CD4-positive, alpha-beta T cell (primary cell): ENCODE measurements at places on chromosomes 3 and 15.

GRCh38 chr3:136818191-136818768 is 646 bp upstream of the SLC35G2 start:
- DNase-seq: peak; percentile 57

DNA sequence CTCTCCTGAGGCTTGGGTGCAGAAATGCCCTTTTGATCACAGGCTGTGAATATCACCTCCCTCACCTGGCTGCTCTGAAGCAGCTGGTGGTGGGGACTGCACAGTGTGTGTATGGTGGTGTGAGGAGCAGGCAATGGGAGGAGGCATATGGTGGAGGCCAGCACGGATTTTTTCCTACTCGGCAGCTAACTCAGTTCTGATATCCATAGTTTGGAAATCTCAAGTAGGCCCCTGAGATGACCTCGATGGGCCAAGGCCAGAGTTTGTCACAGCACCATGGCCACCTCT is 21.3 kb upstream of the CXCR6 start:
- DNase-seq: no peak

DNA sequence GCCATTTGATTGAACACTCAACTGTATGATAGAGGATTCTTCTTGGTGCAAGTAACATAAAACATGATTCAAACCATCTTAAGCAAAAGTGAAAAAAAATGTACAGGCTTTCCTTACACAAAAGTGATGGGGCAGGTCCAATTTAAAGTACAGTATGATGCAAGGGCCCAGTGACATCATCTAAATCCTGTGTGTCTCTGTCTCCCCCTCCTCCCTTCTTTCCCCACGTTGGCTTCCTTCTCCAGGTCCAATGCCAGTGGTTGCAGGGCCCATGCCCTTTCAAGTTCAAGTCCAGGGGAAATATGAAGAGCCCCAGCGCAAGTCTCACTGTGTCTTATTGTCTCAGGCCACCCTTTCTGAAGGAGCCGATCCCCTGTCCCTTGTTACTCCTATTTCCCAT is 332.3 kb downstream of the SHQ1 start:
- no peak for DNase-seq

DNA sequence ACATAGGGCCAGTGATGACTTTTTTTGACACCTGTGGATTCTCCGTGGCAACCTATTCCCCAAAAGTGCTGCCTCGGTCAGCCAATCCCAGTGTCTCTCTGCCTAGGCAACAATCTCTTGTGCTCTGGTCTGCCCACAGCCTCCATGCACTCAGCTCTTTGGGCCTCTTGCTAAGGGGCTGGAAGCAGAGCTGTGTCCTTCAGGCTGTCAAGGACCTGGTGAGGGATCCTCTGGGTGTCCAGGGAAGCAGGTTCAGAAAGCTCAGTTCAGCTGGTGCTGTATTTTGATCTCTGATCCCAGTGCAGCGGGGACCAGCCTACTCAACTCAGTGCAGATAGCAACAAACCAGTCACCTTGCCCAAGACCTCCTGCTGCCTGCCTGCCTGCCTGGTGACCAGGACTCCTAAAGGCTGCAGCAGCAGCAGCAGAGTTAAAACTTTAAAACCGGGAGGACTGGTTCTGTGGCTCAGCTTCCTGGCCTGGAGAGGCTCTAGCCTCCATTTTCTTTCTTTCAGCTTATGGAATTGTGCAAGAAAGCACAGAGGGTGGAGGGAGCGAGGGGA is 6.2 kb downstream of the PAK6 start:
- DNase-seq: no peak

- DNase-seq: no peak
These were observed 1.3 kb downstream of the COLQ start for GRCh38 chr3:15520185-15520584.

- DNase-seq: no peak
These were observed 32.9 kb downstream of the TBC1D2B start for GRCh38 chr15:78044407-78045155.

GRCh38 chr3:129026728-129027543 is 25.8 kb downstream of the EFCC1 start:
- DNase-seq: peak; percentile 86

GRCh38 chr3:156627946-156628569 is 46.3 kb upstream of the TIPARP start:
- DNase-seq: no peak

DNA sequence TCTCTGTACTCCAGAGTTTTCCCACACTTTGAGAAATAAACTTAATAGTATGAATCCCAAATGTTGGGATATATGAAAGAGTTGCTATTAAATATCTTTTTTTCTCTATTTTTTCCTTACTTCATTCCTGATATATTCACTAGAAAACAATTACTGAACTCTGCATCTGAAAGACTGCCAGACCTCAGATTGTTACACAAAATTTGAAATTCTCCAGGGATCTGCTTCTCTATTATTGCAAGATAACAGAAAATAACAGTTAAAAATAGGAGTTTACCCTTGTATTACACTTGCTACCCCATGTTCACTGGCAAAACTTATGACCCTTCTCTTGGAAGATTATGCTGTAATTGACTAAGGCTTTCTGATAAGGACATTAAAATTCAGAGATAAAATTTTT is 11.7 kb upstream of the P3H2 start:
- DNase-seq: no peak

DNA sequence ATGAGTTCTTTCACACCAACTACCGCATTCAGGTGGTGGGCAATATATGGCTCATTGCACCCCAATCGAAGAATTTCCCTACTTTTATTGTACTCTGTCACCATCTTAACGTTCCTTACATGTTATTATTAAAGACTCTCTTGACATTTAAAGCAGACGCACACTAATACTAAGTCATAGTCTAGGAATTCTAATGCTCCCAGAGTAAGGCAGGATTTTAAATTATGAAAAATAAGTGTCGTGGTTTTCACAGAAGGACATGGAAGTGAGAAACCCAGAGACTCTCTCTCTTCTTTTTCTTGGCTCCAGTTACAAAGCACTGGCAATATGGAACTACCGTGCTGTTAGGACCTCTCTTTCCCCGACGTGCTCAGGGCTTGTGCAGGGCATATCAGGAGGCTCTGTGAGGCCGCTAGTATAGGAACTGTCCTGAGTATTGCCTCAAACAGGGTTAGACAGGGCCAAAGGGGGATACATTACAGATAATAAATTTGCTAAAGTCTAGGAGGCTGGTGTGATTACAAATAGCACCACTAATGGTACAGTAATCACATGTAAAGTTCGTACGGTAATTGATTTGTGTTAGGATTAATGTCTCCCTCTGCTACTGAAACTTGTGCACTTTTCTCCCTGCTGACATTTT is 590.8 kb downstream of the FOXP1 start:
- DNase-seq: no peak

DNA sequence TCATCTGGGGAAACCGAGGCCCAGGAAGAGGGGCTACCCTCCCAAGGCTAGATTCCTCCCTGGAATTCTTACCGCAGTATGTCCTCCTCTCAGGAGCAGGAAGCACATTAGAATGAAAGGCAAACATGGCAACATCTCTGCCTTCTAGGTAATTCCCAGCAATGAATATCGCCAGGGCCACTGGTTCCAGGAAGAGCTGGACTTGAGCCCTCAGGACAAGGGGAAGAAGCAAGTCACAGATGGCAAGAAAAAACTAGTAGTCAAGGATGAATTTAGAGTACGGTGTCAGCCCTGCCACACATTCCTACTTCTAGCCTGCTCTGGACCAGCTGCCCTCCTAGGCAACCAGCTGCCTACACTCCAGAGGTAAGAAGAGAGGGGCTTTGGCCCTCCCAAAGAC is 42.9 kb downstream of the MEGF11 start:
- no peak for DNase-seq
